ENCODE measurements at places on chromosomes 2 and 18. TPM values are rescaled to one million over a fixed set of nuclear protein-coding genes. Genes with fewer than 3 reads are reported as not detected.

MC4R gene
- not detected for polyA plus RNA-seq

DNA sequence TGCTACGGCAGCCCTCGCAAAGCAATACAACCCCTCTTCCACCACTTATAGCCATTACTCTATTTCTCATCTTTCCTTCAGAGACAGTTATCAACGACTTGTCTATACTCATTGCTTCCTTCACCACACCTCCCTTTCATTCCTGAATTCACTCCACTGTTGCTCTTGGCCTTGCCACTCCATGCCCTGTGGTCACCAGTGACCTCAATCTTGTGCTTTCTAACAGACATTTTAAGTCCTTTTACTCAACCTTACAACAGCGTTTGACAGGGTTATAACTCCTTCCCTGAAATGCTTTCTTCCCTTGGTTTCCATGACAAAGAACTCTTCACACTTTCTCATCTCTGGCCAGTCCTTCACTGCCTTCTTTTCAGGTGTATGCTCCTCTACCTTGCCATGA lies 90.6 kb upstream of the CCDC141 start:
- DNase-seq: no peak

CD302 gene
- polyA plus RNA-seq: 3.7 TPM

GRCh38 chr18:474416-474815 lies 26.1 kb downstream of the COLEC12 start:
- no peak for DNase-seq

All from brain (organoid and tissue), 16 donors.